Right lobe of liver (tissue), 6 donors: ENCODE measurements at places on chromosomes 2 and 18. TPM values are rescaled to one million over a fixed set of nuclear protein-coding genes. Genes with fewer than 3 reads are reported as not detected.

The ELOA2 gene
- total RNA-seq: not detected

The CYS1 gene
- 0.77 TPM for total RNA-seq

The HAAO gene
- 151 TPM for total RNA-seq

The FAM110C gene
- total RNA-seq: 8.2 TPM

The HS1BP3 gene
- total RNA-seq: 34.7 TPM

The HOXD4 gene
- not detected for total RNA-seq

The HOXD10 gene
- total RNA-seq: not detected

The TTLL4 gene
- 8.2 TPM for total RNA-seq

The LDLRAD4 gene
- 66.4 TPM for total RNA-seq

The TAF4B gene
- 0.42 TPM for total RNA-seq

The DSG4 gene
- not detected for total RNA-seq

The TUBB8B gene
- total RNA-seq: not detected

The PTPRM gene
- total RNA-seq: 20.0 TPM

The MTCL1 gene
- total RNA-seq: 1.4 TPM

The GNLY gene
- total RNA-seq: 1.6 TPM

The FZD7 gene
- 0.48 TPM for total RNA-seq

The NYAP2 gene
- not detected for total RNA-seq
